CD4-positive, CD25-positive, alpha-beta regulatory T cell (primary cell): ENCODE measurements at places on chromosomes 12 and 14. TPM values are rescaled to one million over a fixed set of nuclear protein-coding genes. Genes with fewer than 3 reads are reported as not detected.
A peak's percentile ranks its signal among the peaks of the same experiment; 100 is the strongest.

SMCO2 gene
- total RNA-seq, result not detected

- no peaks in the 10 kb centered on the region for H3K27me3 ChIP-seq
- no peak overlapping the region for H3K4me3 ChIP-seq
- no peak overlapping the region for H3K27ac ChIP-seq
- no peak for DNase-seq
- H3K4me1 ChIP-seq, result no peaks in the 10 kb centered on the region
- no peaks in the 10 kb centered on the region for H3K36me3 ChIP-seq
Measured at GRCh38 chr12:66533767-66534166, 145.1 kb downstream of the GRIP1 start.

AQP2 gene
- total RNA-seq, result not detected

SCNN1A gene
- total RNA-seq, result 0.86 TPM

- no peak overlapping the region for H3K27ac ChIP-seq
- no peak overlapping the region for H3K4me3 ChIP-seq
- no peak for DNase-seq
- H3K4me1 ChIP-seq, result no peaks in the 10 kb centered on the region
- H3K27me3 ChIP-seq, result no peaks in the 10 kb centered on the region
- H3K36me3 ChIP-seq, result peaks cover 47% of the 10 kb centered on the region
Measured at GRCh38 chr12:53313996-53314395, 7.4 kb downstream of the AAAS start.

DNA sequence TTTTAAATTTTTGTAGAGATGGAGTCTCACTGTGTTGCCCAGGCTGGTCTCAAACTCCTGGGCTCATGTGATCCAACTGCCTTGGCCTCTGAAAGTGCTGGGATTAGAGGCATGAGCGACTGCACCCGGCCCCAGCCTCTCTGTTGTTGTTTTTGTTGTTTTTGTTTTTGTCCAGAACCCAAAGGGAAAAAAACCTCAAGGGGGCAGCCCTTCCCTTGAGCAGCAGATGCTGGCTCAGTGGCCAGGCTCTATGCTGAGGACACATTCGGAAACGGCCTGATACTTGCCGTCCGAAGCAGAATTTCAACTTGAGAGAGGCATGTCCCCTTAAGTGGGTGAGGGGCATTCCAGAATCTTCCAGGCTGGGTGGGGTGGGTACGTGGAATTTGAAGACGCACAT, 6.7 kb downstream of the MVK start:
- H3K27ac ChIP-seq, result no peak overlapping the region
- H3K27me3 ChIP-seq, result no peaks in the 10 kb centered on the region
- H3K4me3 ChIP-seq, result no peak overlapping the region
- peaks cover 42% of the 10 kb centered on the region for H3K36me3 ChIP-seq
- DNase-seq, result no peak
- H3K4me1 ChIP-seq, result no peaks in the 10 kb centered on the region

GRCh38 chr12:67222302-67222701, 46.9 kb upstream of the CAND1 start:
- no peaks in the 10 kb centered on the region for H3K4me1 ChIP-seq
- H3K36me3 ChIP-seq, result no peaks in the 10 kb centered on the region
- no peak overlapping the region for H3K27ac ChIP-seq
- peaks cover 3% of the 10 kb centered on the region for H3K27me3 ChIP-seq

DNA sequence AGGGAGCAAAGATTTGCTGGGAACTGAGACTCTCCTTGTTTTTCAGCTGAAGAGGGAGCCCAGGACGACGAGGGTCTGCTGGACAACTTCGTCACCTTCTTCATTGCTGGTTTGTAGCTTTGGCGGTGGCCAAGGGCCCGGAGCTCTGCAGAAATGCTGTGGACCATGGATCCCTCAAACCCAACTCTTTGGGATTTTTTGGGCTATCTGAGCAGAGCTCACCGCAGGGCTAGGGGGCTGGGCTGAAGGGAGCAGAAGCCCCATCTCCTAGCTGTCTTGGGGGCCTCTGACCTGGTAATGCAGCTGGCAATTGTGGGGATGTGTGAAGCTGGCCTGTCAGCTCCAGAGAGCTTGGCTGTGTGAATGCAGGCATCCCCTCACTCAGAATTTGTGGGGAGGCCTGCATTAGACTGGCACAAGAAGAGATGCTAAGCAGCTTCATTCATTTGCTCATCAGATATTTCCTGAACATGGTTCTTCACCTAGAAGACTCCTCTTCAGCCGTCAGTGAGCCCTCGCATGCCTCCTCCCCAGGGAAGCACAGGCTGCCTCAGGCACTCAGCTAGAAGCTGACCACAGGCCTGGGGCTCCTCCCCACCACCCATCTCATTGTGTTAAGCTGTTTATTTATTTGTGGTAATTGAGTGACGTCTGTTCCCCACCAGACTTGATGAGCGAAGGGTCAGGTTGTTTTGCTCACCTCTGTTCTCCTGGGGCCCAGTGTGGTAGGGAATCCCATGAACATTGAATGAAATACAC, 32.2 kb downstream of the CYP46A1 start:
- H3K36me3 ChIP-seq, result no peaks in the 10 kb centered on the region
- no peak overlapping the region for H3K27ac ChIP-seq
- no peak overlapping the region for H3K4me3 ChIP-seq
- no peak for DNase-seq

DNA sequence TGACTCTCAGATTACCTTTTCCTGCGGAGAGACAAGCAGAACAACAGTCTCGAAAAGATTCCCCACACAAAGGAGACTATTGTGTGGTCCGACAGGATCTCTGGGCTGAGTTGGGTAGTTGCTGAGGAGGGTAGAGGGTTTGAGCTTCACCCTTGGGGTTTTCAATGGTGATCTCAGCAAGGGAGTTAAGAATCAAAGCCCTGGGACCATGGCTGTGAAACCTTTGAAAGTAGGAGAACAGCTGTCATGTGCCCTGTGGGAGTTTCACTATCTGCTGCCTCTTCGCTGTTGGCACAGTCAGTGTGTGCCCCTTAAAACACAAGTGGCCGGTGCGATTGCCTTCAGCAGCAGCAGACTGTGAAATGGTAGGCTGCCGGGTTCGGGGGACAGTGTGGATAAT, 14.2 kb upstream of the PLEK2 start:
- no peaks in the 10 kb centered on the region for H3K27me3 ChIP-seq

- peaks cover 32% of the 10 kb centered on the region for H3K4me1 ChIP-seq
- H3K27me3 ChIP-seq, result no peaks in the 10 kb centered on the region
- H3K4me3 ChIP-seq, result no peak overlapping the region
- no peak for DNase-seq
- no peaks in the 10 kb centered on the region for H3K36me3 ChIP-seq
Measured at GRCh38 chr14:98200601-98201000, 1071.4 kb downstream of the BCL11B start.

DNA sequence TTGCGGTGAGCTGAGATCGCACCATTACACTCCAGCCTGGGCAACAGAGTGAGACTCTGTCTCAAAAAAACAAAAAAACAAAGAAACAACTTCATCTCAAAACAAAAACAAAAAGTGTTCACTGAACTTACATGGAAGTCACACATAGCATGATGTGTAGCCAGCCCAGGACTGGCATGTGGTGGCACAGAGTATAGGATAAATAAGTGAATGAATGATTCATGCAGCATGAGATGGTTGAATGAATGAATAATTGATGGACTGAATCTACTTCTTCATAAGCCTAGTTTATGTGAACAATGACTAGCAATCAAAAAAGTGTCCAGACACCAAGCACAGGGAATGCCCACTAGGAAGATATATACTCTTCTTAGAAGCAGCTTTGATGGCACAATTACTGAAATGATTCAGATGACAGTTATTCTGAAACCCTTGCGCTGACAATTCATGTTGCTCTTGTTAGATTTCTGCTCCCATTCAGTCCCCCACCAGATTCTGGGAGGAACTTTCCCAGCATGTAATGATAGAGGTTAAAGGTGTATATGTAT, 31.6 kb upstream of the SERPINA6 start:
- no peak overlapping the region for H3K27ac ChIP-seq
- no peaks in the 10 kb centered on the region for H3K27me3 ChIP-seq
- no peak for DNase-seq

GRCh38 chr12:115617391-115617790, 660.1 kb downstream of the MED13L start:
- no peak overlapping the region for H3K4me3 ChIP-seq
- no peaks in the 10 kb centered on the region for H3K27me3 ChIP-seq
- no peaks in the 10 kb centered on the region for H3K4me1 ChIP-seq
- no peak for DNase-seq
- no peak overlapping the region for H3K27ac ChIP-seq
- no peaks in the 10 kb centered on the region for H3K36me3 ChIP-seq

FAM186B gene
- total RNA-seq, result not detected

ZNF410 gene
- total RNA-seq, result 93.2 TPM

GRCh38 chr14:50697659-50698290, 29.7 kb upstream of the SAV1 start:
- H3K36me3 ChIP-seq, result no peaks in the 10 kb centered on the region
- DNase-seq, result no peak
- H3K27ac ChIP-seq, result no peak overlapping the region
- H3K4me3 ChIP-seq, result no peak overlapping the region
- no peaks in the 10 kb centered on the region for H3K4me1 ChIP-seq
- H3K27me3 ChIP-seq, result peaks cover 6% of the 10 kb centered on the region

GRCh38 chr14:75969126-75969525, 12.7 kb downstream of the TGFB3 start:
- no peak for DNase-seq
- H3K4me1 ChIP-seq, result no peaks in the 10 kb centered on the region
- H3K36me3 ChIP-seq, result no peaks in the 10 kb centered on the region
- H3K27me3 ChIP-seq, result no peaks in the 10 kb centered on the region

LMNTD1 gene
- total RNA-seq, result not detected

- no peak for DNase-seq
- no peak overlapping the region for H3K4me3 ChIP-seq
- H3K27ac ChIP-seq, result no peak overlapping the region
Measured at GRCh38 chr14:89899917-89900663, 54.4 kb downstream of the EFCAB11 start.

ACRBP gene
- 13.7 TPM for total RNA-seq

- H3K27me3 ChIP-seq, result peaks cover 1% of the 10 kb centered on the region
- H3K4me3 ChIP-seq, result no peak overlapping the region
- H3K4me1 ChIP-seq, result no peaks in the 10 kb centered on the region
- H3K27ac ChIP-seq, result no peak overlapping the region
- DNase-seq, result no peak
Measured at GRCh38 chr12:15629108-15629507, 160.1 kb downstream of the EPS8 start.

DNA sequence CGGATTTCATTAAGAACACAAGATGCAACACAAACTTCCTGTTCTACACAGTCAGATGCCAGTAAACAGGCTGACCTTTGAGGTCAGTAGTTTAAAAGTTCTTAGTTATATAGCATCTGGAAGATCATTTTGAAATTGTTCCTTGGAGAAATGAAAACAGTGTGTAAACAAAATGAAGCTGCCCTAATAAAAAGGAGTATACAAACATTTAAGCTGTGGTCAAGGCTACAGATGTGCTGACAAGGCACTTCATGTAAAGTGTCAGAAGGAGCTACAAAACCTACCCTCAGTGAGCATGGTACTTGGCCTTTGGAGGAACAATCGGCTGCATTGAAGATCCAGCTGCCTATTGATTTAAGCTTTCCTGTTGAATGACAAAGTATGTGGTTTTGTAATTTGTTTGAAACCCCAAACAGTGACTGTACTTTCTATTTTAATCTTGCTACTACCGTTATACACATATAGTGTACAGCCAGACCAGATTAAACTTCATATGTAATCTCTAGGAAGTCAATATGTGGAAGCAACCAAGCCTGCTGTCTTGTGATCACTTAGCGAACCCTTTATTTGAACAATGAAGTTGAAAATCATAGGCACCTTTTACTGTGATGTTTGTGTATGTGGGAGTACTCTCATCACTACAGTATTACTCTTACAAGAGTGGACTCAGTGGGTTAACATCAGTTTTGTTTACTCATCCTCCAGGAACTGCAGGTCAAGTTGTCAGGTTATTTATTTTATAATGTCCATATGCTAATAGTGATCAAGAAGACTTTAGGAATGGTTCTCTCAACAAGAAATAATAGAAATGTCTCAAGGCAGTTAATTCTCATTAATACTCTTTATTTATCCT, 13.5 kb downstream of the PTGER2 start:
- H3K27ac ChIP-seq, result no peak overlapping the region
- peaks cover 27% of the 10 kb centered on the region for H3K4me1 ChIP-seq
- peak overlapping the region; percentile 38 for H3K4me3 ChIP-seq
- peak; percentile 23 for DNase-seq

DNA sequence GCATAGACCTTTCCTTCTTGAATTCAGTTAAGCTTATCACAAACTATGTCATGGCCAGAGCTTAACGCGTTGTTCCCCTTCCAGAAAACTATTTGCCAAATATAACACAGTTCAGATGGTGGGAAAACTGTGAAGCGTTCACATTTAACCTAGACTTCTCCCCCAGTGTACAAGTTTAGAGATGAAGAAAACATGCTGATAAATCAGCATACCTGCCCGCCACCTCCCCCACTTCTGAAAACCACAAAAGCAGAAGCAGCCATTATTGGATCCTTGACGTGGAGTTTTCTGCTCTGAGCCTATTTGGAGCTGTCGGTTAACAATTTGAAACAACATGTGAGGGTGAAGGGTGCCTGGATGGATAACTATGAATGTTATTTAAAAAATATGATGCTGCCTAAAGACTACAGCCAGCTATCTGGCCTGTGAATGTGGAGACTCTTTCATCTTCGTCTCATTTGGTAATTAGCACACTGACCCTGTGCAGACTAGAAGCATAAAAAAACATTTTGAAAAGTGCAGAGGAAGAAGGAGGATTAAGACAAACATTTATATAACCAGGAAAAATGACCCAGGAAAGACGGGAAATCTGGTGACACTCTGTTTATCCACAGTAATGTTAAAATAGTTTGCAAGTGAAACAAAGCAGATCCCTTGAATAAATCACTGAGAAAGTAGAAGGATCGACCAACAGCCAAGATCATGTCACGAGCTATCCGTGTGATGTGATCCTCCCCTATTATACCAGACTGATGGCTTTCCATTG, 408.2 kb downstream of the AEBP2 start:
- H3K4me3 ChIP-seq, result peak overlapping the region; percentile 4
- H3K36me3 ChIP-seq, result no peaks in the 10 kb centered on the region
- H3K4me1 ChIP-seq, result no peaks in the 10 kb centered on the region
- no peak overlapping the region for H3K27ac ChIP-seq
- no peak for DNase-seq

CCNT1 gene
- 117 TPM for total RNA-seq

IL31 gene
- not detected for total RNA-seq

DNA sequence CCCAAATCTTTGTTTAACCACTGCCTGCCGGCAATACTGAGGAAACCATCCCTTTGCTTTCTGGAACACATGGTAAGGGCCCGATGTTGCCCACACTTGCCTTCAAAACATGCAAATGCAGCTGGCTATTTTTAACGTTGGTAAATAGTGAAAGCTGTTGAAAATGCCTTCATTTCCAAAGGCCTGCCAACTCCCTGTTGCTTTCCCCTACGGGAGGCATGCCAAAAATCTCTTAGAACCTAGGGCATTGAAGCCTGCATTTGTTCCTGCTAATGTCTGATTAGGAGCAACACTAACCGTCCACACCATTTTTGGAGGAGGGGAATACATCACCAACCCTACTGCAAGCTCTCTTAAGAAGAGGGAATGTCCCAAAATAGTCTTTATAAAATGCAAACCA, 152.6 kb upstream of the NOS1 start:
- no peaks in the 10 kb centered on the region for H3K36me3 ChIP-seq
- no peak overlapping the region for H3K27ac ChIP-seq
- no peak for DNase-seq
- H3K4me3 ChIP-seq, result no peak overlapping the region
- no peaks in the 10 kb centered on the region for H3K27me3 ChIP-seq
- no peaks in the 10 kb centered on the region for H3K4me1 ChIP-seq

- H3K4me1 ChIP-seq, result no peaks in the 10 kb centered on the region
- no peaks in the 10 kb centered on the region for H3K36me3 ChIP-seq
- H3K27ac ChIP-seq, result no peak overlapping the region
- no peak for DNase-seq
- no peaks in the 10 kb centered on the region for H3K27me3 ChIP-seq
- H3K4me3 ChIP-seq, result no peak overlapping the region
Measured at GRCh38 chr14:65351493-65352194, 60.9 kb upstream of the FUT8 start.
